Chondrocyte (in vitro differentiated cells): ENCODE measurements at places on chromosomes 3 and 15.

GRCh38 chr3:168250415-168250861, 154.7 kb upstream of the GOLIM4 start:
- DNase-seq = no peak

GRCh38 chr3:188687389-188687788, 484.4 kb upstream of the TPRG1 start:
- DNase-seq = no peak

- no peak for DNase-seq
Measured at GRCh38 chr3:2525968-2526367, 427.3 kb downstream of the CNTN4 start.

DNA sequence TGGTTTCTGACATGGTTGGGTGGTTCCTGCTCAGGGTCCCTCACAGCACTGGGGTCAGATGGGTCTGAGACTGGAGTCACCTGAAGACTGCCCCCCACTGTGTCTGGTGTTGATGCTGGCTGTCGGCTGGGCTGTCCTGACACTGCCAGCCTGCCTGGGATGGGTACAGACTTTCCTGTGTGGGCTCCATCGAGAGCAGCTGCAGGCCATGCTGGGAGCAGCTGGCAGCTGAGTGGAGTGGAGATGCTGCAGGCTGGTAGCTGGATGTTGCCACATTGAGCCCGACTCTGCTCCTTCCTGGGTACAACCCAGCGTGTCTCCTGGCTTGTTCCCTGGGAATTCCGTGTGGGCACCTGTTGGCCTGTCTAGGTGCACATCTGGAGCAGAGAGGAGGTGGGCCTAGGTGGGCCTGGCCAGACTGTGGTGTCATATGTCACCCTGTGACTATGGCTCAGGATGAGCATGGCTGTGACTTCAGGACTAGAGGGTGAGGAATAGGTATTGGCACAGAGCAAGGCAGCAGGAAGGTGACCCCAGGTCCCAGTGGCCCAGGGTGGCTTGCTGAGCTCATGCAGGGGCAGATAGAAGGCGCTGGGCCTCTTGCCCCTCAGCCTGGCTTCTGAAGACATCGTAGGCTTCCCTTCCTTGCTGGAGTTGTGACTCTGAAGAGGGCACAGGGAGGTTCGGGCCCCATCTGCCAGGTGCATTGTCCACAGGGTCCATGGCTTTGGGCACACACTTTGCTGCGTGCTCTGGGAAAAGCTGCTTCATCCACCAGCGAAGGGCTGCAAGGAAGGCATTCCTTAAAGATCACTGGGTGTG, 40.0 kb upstream of the PRR23E start:
- DNase-seq = peak; percentile 81

- DNase-seq = no peak
Measured at GRCh38 chr15:58260725-58261267, 122.6 kb downstream of the AQP9 start.

GRCh38 chr3:138725116-138725515, 109.6 kb downstream of the PIK3CB start:
- DNase-seq = no peak

DNA sequence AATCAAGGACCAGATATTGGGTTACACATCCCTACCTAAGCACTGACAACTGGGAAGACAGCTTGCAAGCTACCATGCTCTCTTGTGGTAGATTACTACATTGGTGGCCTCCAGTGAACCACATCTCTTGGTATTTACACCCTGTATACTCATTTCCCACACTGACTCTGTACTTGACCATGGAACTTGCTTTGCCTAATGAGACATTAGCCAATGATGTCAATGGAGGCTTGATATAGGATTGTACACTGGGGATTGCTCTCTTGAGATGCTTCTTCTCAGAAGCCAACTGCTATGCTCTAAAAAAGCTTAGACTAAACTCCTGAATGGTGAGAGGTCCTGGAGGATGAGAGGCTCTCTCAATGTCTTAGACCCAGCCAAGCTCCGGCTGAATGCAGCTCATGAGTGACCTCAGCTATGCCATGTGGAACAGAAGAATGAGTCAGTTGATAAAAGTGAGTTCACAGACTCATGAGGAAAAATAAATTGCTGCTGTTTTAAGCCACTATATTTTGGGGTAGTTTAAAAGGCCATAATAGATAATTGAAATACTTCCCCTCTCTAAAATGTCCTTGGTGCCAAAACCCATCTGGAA, 61.5 kb upstream of the GALNT15 start:
- no peak for DNase-seq

DNA sequence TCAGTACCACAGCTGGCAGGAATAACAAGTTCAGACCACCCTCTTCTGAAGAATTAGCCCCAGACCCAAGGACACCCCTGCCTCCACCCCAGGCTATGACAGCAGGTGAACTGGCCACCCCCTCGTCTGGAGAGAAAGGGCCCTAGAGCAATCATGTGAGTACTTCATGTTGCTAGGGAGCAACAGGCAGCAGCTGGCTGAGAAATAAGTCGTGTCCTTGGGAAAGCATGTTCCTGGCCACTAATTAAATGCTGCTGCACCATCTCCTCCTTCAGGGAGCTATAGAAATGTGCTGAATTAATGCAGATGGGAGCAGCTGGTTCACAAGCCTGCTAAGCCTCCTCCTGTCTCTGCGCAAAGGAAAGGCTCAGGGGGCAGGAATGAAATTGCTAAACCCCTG, 31.5 kb downstream of the MRPS11 start:
- DNase-seq = no peak

- DNase-seq = no peak
Measured at GRCh38 chr15:80849308-80849707, 70.1 kb downstream of the CEMIP start.

DNA sequence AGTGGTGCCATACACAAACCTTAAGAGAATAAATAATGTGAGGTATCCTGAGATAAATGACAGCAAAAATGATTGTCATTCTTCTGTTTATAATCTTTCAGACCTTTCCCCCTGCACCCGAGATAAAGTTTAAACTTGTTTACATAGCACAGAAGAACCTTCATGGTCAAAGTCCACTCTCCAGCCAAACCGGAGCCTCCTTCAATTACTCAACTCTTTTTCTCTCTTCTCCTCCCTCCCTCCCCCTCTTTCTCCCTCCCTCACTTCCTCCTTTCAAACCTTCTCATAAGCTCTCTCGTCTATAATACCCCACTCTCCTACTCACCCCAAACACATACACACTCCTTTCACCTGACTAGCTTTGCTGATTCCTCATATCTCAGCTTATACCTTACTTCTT, 198.9 kb downstream of the EFHB start:
- no peak for DNase-seq

DNA sequence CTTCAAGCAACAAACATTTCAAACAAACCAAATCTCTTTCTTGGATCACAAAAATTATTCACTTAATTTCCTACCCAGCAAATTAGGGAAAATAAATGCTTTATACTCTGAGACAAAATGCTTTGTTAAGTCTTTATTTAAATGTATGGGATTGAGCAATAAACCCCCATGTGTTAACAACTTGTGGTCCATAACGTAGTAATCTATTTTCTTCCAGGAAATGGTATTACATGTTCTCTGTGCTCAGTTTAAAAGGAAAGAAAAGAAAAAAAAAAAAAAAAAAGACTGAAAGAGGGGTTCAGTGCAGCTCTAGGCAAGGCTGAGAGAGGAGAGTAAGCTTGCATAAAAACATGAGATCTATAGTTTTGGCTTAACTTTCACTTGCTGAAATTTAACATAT, 102.3 kb downstream of the PIK3CB start:
- DNase-seq = no peak

DNA sequence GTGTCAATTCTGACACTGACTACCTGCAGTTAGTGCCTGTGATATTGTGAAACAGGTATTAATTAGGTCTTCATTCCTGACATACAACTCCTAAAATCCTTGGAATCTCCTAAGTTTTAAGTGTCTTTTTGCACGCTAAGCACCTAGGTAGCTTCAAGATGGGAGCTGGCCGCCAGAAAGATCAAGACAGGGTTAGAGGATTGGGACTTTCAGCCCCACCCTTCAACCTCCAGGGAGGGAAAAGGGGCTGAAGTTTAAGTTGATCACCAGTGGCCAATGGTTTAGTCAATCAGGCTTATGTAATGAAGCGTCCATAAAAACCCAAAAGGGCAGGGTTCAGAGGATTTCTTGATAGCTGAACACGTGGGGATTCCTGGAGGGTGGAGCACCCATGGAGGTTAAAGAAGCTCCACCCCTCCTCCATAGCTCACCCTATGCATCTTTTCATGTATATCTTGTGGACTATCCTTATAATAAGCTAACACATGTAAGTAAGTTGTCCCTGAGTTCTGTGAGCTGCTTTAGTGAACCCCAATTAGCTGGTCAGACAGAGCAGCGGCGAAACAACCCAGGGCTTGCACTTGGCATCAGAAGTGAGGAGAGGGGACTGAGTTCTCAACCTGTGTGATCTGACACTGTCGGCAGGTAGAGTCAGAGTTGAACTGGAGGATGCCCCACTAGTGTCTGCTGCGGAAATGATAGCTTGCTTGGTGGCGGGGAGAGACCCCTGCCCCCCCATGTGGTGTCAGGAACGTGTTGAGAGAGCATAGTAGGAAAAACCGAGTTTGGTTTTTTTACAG, 12.8 kb upstream of the SRP14 start:
- DNase-seq = no peak

GRCh38 chr15:70715840-70716485, 47.4 kb downstream of the UACA start:
- no peak for DNase-seq

DNA sequence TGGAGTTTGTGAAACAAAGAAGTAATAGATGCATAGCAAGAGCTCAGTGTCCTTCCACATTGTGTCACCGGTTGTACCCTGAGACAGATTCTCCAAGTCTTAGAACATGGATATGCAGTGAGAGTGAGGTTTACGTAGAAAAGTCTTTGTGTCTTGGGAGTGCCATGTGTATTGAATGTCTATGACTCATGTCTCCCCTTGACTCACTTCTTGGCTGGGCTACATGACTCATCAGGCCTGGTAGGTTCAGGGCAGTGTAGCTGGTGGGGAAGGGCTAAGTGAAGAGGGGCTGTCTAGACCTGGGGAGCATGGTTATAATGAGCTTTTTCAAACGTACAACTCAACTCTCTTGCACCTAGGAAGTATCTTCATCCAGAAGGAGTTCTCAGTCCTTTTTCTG, 167.4 kb downstream of the GAP43 start:
- no peak for DNase-seq

DNA sequence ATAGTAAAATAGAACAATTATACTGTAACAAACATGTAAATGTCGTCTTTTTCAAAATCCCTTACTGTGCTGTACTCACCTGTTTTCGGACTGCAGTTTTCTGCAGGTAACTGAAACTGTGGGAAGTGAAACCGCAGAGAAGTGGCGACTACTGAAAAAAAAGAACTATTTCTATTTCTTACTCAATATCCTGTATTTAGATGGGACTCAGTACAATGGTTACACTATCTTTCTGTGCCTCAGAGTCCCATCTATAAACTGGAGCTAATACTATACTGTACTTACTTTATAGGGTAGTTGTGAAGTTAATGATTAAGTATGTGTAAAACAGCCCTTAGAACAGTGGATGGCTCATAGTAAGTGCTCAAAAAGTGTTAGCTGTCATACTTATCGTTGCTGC, 14.3 kb upstream of the P2RY12 start:
- DNase-seq = no peak

DNA sequence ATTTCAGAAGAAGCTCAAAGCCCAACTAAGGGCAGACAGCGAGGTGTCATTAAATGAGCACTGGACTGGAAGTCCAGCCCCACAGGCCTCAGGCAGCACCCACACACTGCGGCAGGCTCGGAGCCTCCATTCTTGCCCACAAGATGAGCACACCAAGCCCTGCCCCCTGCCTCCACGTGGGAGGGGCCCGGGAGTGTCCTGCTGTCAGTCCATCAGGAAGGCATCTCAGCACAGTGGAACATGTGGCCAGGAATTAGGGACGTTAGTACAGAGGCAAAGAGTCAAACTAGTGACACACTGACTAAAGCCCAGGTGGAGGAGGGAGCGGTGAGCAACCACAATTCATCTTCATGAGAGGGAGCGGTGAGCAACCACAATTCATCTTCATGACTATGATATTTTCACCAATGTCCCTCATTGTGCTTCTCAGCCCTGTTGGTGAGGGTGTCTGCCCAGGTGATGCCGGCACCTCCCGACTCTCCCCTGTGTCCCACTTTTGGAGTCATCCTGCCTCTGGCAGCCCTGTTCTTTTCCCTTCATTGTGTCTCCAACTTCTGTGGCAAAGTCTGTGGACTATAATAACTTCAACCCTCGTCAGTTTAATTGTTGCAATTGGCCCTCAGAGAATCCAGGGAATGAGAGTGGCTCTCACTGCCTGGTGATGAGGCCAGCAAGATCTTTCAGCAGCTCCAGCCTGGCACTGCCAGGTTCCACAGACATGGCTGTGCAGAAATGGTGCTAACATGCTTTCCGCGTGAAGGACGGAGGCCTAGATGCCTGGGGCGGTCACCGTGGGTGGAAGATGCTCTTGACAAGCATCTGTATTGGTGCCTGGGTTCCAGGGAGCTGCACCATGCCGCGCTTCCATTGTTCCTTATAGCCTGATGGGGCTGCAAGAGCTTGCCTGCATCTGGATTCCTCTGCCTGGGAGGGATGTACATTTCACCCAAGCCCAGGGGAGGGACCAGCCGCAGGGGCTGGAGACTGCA, 23.1 kb upstream of the SKOR1 start:
- DNase-seq = peak; percentile 70

GRCh38 chr3:59997583-59997982, 947.8 kb upstream of the CFAP20DC start:
- DNase-seq = no peak

GRCh38 chr3:108088697-108089096, 2.1 kb downstream of the CD47 start:
- no peak for DNase-seq

GRCh38 chr3:72768936-72769335, 79.3 kb downstream of the SHQ1 start:
- no peak for DNase-seq

DNA sequence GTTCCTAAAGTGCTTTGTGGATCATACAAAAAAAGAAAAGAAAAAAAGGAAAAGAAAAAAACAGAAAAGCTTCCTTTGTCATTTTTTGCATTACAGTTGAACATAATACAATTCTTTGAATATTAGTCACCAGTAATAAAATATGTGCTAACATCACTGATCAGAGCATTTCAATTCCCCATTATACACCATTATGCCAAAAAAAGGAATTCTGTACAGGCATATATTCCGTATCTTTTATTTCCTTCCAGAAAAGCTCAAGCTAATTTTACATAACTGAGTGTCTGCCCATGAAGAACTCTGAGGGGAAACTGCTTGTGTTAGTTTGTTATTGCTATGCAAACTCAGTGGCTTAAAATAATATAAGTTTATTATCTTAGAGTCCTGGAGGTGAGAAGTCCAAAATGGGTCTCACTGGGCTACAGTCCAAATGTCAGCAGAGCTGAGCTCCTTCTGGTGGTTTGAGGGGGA, 377.9 kb downstream of the GAP43 start:
- DNase-seq = no peak

- no peak for DNase-seq
Measured at GRCh38 chr3:58528629-58529028, 8.4 kb downstream of the ACOX2 start.
